ENCODE measurements at places on chromosomes 12 and 14.

DNA sequence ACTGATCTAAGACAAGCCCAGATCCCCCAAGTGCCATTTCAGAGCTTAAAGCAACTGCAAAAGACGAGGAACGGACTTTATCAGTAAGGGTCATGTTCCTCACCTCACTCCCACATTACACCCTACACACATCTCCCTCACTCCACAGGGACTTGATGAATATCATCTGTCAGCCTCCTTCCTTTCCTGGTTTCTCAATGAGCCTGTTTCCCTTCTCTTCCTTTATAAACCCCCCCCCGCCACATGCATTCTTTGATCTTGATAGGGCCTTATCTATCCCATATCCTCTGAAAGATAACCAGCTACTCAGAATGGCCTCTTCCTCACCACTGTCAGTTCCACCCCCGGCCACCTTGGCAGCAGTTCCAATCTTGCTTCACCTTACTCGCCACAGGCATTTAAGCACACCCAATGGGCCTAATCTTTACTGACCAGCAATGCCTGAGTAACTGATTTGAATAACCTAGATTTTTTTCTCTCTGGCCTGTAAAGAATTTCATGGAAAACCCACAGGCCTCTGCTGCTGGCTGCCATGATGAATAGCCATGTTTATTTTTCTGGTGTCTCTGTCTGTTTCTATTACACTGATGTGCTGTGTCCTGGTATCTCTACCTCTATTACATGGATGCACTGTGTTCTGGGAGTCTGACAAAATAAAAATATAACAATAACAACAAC, 138.7 kb downstream of the PHLDA1 start:
- no peak for DNase-seq

DNA sequence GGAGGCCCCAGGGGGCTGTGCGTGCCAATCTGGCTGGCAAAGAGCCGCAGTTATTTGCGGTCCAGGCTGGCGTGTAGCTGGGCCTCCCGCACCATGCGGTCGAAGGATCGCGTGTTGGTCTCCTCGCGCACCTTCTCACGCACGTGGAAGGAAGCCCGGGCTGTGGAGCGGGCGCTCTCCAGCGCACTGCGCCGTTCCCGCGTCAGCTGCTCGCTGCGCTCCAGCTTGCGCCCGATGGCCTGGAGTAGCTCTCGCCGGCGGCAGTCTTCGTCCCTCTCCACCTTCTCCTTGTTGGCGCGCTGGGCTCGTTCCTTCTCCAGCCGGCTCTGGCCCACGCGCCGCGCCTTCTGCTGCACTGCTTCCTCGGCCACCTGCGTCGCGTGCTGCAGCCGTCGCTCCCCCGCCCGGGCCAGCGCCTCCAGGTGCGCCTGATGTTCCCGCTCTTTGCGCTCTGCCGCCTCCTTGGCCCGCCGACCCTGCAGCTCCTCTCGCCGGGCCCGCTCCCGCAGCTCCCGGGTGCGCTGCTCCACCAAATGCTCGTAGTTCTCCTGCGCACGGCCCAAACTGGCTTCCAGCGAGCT, 3.1 kb downstream of the CCDC177 start:
- no peak for DNase-seq

DNA sequence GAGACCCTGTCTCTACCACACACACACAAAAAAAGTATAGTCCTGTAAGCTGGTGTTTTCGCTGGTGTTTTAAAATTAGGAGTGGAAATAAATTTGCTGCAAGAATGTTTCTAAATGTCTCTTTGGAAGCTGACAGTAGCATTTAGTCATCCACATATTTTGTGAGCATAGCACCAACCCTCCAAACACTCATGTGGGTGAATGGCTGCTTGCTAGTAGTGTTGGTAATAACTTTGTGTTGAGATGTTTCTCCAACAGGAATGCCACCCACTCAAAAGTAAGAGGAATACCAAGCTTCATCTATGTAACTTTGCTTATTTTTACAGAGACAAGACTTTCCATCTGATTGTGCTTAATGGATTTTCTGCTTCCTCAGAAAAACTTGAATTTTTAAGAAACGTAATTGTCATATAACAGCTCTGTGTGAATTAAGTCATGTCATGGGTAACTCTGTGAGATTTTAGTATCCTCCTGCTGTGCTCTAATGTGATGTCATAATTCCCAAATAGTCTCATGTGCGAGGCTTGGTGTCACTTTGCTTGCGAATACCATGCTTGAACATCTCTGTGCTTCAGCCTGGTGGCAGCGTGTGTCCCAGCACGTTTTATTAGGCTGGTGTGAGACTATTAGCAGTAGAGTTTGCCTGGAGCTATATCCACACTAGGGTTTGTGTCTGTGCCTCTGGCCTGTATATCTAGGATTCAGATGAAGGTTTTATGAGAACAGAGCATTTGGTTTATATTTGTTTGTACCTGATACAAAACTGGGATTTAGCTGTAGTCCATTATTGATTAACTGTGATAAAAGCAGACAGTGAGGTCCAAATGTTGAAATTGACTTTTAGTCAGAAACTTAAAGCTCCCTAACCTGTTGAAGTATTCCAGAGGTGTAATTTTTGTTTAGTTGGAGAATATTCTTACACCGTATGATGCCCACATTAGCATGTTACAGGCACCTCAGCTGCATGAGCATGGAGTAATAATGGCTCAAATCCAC, 80.5 kb downstream of the FBXW8 start:
- no peak for DNase-seq

- no peak for DNase-seq
Measured at GRCh38 chr12:120314220-120314619, 12.1 kb downstream of the SIRT4 start.

DNA sequence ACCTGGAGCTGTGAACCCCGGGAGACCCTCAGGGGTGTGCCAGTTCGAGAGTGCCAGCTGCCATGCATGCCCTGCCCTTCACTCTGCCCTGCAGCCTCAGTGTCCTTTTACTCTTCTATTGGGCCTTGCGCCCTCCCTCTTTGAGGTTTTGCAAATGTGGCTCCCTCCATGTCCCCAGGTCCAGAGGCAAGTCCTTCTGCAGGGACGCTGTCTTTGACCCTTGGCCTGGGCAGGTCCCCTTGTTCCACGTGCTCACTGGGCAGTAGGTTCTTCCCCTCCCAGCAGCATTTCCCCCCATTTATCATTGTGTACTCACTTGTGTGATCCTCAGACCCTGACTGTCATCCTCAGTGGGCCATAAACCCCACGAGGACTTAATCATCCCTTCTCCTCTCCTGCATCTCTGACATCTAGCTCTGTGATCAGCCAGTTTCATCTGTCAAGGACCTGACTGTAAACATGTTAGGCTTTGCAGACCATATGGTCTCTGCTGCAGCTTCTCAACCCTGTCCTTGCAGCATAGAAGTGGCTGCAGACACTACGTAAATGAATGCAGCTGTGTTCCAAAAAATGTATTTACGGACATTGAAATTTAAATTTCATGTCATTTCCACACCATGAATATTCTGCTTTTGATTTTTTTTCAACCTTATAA, 36.6 kb downstream of the TSPAN9 start:
- DNase-seq: no peak

DNA sequence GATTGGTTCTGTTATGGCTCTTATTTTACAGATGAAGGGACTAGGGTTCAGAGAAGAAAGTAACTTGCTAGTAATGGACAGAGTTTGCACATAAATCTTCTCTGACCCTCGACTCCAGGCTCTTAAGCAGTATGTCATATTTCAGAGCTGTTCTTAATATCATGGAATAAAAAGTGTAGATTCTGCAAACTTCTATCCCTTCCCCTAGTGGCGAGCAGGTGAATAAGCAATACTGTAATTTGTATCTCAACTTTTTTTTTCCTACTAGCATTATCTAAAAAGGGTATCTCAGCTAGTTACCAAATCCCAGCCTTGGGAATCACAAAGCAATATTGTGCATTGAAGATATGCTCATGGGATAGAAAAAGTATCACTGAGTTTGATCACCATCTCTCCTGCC, 83.2 kb downstream of the ANO4 start:
- DNase-seq: no peak

- no peak for DNase-seq
Measured at GRCh38 chr12:31119192-31119802, 45.6 kb downstream of the DDX11 start.
